GM04504 (cell line): ENCODE measurements at places on chromosomes 7 and 10.

DNA sequence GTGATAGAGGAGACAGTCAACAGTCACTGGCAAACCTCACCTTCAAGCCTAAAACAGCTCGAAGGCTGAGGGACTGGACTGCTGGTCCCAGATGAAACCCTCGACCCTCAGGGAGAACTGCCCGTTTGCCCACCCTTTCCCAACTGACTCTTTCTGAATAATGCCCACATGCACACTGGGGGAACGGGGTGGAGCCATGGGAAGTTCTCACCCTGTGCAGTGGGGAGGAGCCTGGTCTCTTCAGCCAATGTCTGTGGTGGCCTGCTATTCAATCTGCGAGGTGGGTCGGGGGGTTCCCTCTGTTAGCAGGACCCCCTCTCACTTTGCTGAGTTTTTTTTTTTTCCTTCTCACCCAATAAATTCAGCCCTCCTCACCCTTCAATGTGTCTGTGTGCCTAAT lies 14.5 kb downstream of the TOMM7 start:
- DNase-seq, result no peak

DNA sequence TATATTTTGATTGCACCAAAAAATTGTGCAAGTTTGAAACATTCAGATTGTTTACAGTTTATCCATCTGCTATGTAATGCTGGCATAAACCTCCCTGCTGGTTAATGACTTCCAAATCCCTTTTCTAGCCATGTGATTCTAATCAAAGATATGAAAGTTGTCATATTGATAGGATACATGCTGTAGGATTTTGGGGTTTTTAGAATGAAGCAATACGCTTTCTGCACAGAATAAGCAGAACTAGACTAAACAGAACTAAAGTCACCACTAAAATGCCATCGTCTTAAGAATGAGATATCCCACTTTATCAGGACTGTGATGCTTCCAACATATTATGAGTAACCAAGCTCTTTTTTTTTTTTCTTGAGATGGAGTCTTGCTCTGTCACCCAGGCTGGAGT lies 856 bp downstream of the SSMEM1 start:
- DNase-seq, result no peak

GRCh38 chr10:86374664-86375063 lies 8.1 kb upstream of the GRID1 start:
- DNase-seq, result no peak

- no peak for DNase-seq
Measured at GRCh38 chr7:129089521-129090212, 34.8 kb upstream of the TNPO3 start.

GRCh38 chr7:4751398-4751947 lies 23.9 kb upstream of the AP5Z1 start:
- no peak for DNase-seq

- DNase-seq, result no peak
Measured at GRCh38 chr10:118918116-118918515, 111.4 kb upstream of the NANOS1 start.

DNA sequence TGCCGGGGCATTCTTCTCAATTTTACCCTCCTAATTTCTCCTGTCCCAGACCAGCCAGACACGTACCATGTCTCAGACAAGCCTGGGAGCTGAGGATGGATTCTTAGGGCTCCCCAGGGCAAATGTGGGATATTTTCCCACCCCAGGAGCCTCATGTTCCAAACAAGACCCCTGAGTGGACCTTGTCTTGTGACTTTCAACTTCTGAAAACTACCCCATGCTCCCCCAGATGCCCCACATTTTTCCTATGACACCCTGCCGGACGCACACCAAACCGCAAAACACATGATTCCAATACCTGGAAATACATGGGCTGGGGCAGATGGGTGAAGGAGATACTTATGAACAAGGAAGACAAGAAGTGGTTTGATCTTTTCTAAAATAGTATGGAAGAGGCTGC lies 874 bp downstream of the GIMAP5 start:
- no peak for DNase-seq

DNA sequence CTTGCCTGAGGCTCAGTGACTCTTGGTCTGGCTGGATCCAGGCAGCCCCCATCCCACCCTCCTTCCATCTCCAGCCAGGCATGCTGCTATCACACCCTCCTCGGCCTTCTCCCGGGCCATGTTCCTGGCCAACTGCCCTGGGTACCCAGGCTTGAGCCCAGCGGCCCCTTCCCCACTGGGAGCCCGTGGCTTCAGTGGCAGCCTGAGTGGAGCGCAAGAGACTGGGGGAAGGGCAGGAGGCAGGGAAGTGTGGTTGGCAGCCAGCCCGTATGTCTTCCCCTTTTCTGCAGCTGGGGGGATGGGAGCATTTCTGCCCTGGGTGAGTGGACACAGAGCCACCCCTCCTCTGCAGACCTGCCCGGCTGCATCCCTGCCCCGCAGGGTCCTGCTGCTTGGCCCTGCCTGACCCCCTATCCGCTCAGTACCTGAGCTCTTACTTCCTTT lies 148.5 kb downstream of the ARHGAP22 start:
- no peak for DNase-seq

- no peak for DNase-seq
Measured at GRCh38 chr7:47430422-47430821, 151.5 kb downstream of the TNS3 start.

DNA sequence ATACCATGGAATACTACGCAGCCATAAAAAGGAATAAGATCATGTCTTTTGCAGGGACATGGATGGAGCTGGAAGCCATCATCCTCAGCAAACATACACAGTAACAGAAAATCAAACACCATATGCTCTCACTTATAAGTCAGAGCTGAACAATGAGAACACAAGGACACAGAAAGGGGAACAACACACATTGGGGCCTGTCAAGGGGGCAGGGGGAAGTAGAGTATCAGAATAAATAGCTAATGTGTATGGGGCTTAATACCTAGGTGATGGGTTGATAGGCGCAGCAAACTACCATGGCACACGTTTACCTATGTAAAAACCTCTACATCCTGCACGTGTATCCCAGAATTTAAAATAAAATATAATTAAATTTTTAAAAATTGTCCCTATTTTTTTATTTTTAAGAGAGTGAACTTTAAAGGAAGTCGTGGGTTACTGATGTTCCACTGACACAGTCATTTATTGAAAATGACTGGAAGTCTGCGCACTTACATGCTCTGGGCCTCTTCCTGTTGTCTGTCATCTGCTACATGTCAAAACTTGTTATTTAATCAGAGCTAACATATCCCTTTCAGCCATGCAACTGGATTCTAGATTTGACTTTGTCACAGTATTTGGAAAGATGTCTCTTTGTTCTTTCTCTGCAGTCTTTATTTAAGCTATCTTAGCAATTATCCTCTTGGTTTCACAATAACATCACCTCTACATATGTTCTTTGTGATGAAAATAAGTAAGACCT lies 73.7 kb upstream of the ABCB5 start:
- DNase-seq, result no peak
